CD4-positive, alpha-beta T cell treated with Interleukin-17A for 1 hour (primary cell): ENCODE measurements at places on chromosomes 16 and 17.

DNA sequence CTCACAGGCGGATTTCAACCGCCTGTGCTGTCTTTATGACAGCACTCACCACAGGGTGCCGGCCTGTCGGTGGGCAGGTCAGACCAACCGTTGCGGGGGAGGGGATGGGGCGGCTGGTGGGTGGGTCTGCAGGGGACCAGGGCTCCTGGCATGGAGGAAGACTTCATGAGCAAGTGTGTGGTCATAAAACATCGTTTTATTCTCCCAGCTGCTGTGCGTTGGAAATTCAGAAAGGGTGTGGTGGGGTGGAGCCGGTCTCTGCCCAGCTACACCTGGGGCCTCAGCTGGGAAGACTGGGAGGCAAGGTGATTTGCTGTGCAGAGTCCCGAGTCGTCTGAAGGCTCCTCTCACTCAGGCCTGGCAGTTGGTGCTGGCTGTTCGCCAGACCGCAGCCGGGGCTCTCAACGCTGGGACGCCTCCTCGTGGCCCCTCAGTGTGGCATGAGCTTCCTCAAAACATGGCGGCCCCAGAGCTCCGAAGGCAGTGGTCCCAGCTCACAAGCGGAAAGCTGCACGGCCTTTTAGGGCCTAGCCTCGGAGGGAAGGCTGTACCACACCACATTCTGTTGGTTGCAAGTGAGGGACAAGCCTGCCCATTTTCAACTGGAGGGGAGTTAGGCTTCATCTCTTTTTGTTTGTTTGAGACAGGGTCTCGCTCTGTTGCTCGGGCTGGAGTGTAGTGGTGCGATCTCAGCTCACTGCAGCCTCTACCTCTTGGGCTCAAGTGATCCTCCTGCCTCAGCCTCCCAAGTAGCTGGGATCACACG, 45.8 kb upstream of the GSE1 start:
- no peak for DNase-seq

DNA sequence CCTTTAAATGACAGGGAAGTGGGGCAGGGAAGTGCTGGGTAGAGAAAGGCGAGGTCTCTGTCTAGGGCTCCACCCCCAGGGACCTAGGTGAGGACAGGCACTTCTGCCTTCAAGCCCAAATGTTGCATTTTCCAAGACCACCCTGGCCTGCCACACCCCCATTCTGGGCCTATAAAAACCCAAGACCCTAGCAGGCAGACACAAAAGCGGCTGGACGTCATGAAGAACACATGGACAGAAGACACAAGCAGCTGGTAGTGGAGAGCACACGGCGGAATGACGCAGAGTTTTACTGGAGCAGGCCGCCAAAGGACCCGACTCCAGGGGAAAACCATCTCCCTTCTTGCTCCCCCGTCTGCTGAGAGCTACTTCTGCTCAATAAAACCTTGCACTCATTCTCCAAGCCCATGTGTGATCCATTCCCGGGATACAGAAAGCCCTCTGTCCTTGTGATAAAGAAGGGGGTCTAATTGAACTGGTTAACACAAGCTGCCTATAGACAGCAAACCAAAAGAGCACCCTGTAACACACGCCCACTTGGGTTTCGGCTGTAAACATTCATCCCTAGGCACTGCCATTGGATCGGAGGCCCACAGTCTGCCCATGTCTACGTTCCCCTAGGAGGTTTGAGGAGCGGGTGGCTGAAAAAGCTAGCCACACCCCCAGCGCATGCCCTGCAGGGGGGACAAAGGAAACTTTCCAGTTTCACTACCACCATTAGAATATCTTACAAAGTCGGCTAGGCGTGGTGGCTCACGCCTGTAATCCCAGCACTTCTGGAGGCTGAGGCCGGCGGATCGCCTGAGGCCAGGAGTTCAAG, 622.2 kb upstream of the SALL1 start:
- DNase-seq = no peak

GRCh38 chr17:33640629-33641028, 347.5 kb upstream of the ASIC2 start:
- no peak for DNase-seq

DNA sequence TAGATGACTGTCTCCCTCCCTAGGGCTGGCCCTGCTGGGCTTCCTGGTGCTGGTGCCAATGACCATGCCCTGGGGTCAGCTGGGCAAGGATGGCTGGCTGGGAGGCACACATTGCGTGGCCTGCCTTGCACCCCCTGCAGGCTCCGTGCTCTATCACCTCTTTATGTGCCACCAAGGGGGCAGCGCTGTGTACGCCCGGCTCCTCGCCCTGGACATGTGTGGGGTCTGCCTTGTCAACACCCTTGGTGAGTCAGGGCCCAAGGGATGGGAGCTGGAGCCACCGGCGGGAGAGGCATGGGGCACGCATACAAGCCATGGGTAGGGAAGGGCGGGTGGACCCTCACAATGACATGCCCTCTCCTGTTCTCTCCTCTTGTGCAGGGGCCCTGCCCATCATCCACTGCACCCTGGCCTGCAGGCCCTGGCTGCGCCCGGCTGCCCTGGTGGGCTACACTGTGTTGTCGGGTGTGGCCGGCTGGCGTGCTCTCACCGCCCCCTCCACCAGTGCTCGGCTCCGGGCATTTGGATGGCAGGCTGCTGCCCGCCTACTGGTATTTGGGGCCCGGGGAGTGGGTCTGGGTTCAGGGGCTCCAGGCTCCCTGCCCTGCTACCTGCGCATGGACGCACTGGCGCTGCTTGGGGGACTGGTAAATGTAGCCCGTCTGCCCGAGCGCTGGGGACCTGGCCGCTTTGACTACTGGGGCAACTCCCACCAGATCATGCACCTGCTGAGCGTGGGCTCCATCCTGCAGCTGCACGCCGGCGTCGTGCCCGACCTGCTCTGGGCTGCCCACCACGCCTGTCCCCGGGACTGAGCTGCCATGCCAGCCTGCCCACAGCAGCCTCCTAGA, 2.2 kb downstream of the PAQR4 start:
- DNase-seq = no peak

DNA sequence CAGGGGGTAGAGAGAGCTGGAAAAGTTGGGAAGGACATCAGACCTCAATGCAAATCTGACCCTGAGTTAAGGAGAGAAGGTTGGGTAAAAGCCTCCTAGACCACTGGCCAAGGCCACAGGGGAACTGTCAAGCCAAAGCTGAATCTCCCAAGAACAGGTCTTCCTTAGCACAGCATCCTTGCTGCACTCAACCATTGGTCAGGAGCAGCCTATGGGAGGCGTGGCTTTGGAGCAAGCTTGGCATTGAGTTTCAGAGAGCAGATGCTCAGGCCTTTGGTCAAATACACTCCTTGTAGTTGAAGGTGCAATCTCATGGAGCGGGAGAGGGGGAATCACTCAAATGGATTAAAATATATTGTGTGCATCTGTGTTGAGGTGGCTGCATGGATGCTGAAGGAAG, 21.8 kb downstream of the SOX9 start:
- no peak for DNase-seq

- DNase-seq = no peak
Measured at GRCh38 chr16:84159007-84159406, 13.9 kb downstream of the DNAAF1 start.
